ENCODE measurements at places on chromosomes 5 and 9. TPM values are rescaled to one million over a fixed set of nuclear protein-coding genes. Genes with fewer than 3 reads are reported as not detected.

DNA sequence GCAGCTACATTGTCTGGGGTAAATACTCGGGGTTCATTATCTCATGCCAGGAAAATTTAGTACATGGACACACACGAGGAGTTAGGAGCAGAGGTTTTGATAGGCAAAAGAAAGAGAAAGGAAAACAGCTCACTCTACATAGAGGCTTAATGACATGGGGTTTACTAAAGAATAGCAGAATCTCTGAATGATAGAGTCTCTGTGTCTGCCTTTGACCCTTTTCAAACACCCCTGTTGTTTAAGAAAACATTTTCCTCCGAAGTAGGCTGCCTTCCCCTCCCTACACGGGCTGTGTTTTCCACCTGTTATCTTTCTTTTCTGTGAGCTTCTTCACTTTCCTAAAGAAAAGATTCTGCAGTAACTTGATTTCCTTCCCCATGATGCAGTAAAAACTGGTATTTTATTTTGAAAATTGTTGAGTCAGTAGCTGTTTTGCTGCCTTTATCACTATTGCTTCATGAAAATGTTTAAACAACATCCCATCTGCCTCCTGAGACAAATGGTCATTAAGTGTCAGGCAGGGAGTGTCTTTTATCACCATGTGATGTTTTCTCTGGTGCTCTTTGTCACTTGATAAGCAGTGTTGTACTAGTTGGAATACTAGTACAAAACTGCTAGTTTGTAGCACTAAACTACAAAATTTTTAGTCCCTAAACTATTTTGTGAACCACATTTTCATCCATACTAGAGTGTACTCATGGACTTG, 76.6 kb downstream of the PPIC start:
- no peak for ATAC-seq

GRCh38 chr9:16715404-16715803, 155.1 kb downstream of the BNC2 start:
- ATAC-seq, result no peak

MAMDC2 gene
- not detected for total RNA-seq

- no peak for ATAC-seq
Measured at GRCh38 chr5:78269088-78269703, 25.3 kb downstream of the AP3B1 start.

DNA sequence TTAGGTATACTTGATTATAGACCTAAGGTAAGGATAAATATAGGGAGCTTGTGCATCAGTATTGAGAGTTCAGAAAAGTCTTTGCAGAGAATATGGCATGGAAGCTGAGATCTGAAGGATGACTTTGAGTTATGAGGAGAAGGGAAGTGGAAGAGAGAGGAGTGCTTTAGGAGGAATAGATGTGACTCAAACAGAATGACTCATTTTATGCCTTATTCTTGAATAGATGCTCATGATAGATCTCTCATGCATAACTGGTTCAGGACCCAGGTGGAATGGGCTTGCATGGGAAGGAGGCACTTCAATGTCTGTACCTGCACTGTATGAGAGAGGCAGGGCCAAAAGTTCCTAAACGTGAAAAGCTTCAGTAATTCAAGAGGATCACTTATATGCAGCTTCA, 103.3 kb downstream of the CWC27 start:
- no peak for ATAC-seq

DNA sequence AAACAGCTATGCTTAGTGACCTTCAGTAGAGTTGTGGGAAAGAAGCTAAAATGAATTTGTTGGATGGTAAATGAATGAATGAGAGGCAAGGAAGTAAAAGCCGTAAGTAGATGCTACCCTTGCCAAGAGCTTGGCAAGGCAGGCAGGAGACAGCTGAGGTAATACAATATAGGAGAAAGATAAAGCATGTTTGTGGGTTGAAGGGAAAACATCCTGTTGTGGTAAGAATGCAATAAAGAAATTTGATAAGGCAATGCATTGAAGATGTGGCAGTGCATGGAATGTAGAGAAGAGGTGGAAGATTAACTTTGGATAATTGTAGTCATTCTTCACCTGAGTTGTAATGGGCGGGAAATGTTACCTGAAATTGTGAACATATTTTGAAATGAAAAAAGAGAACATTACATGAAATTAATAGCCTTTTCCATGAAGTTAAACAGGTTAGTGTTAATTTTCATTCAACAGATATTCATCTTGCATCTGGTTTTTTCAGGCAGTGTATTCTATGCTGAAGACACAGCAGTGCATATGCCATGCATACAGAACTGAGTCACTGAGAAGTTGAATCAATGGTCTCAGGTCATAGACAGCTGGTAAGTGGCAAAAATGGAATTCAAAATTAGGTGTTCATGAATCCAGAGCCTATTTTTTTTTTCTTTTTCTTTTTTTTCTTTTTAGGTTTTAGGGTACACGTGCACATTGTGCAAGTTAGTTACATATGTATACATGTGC, 43.4 kb upstream of the SPINK5 start:
- no peak for ATAC-seq

DNA sequence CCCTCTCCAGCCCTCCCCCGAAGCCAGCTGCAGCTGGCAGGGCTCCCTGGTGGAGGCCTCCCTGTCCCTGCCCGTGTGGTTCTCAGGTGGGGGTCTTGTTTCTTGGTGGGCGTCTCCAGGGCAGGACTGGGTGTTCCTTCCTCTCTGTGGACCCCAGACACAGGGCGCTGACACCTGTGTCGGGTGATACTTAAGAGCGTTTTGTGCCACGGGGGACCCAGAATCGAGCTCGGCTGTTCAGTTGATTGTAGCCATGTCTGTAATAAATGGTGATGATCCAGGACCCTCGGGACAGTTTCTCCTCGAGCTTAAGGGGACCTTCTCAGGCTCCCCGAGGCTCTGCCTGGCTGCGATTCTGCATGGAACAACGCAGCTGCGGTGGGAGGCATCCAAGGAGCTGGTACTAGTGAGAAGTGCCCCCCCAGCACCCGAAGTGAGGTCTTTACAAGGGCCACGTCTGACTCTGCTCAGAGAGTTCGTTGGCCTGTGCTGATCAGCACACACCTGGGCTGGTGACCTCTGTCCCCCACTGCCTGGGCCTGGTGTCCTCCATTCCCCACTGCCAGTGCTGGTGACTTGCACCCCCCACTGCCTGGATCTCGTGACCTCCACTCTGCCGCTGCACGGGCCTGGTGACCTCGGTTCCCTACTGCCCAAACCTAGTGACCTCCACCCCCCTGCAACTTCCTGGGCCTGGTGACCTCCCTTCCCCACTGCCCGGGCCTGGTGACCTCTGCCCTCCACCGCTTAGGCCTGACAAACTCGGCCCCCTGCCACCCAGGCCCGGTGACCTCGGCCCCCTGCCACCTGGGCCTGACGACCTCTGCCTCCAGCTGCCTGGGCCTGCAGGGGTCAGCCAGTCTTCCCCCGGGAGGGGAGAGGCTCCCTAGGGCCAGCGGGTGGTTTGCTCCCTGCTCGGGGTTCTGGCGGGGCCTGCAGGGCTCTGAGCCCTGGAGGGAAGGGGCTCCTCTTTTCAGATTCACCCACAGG, 36.0 kb downstream of the NDUFS6 start:
- no peak for ATAC-seq

TYRP1 gene
- total RNA-seq, result not detected

- no peak for ATAC-seq
Measured at GRCh38 chr9:34989946-34990635, 546 bp downstream of the DNAJB5 start.

- ATAC-seq, result no peak
Measured at GRCh38 chr5:1133108-1133507, 21.2 kb upstream of the SLC12A7 start.

SELENOP gene
- total RNA-seq, result not detected

NPR3 gene
- total RNA-seq, result 0.66 TPM

SLC4A9 gene
- total RNA-seq, result 0.26 TPM

CSF2 gene
- total RNA-seq, result 14.6 TPM

SLC25A2 gene
- total RNA-seq, result 0.42 TPM

GRCh38 chr5:107154593-107154992, 516.1 kb downstream of the EFNA5 start:
- ATAC-seq, result no peak

DNA sequence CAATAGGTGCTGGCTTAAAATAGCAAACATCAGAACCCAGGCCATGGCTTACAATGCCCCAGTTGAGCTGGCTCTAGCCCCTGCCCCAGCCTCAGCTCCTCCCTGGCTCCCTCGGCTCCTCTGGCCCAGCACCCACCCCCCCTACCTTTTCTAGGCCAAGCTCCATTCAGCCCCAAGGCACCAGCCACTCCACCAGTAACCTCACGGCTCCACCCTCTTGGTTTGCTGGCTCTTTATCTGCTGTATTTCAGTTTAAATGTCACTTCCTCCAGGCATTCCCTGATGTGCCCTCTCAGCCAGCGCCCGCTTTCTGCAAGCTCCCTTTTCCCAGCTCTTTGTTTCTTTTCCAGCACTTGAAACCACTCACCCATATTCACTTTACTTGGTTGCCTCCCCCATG, 10.6 kb downstream of the C1QTNF2 start:
- ATAC-seq, result no peak

- ATAC-seq, result no peak
Measured at GRCh38 chr5:154844809-154845208, 5.6 kb downstream of the FAXDC2 start.

BHMT2 gene
- not detected for total RNA-seq

EDIL3 gene
- total RNA-seq, result not detected

DNA sequence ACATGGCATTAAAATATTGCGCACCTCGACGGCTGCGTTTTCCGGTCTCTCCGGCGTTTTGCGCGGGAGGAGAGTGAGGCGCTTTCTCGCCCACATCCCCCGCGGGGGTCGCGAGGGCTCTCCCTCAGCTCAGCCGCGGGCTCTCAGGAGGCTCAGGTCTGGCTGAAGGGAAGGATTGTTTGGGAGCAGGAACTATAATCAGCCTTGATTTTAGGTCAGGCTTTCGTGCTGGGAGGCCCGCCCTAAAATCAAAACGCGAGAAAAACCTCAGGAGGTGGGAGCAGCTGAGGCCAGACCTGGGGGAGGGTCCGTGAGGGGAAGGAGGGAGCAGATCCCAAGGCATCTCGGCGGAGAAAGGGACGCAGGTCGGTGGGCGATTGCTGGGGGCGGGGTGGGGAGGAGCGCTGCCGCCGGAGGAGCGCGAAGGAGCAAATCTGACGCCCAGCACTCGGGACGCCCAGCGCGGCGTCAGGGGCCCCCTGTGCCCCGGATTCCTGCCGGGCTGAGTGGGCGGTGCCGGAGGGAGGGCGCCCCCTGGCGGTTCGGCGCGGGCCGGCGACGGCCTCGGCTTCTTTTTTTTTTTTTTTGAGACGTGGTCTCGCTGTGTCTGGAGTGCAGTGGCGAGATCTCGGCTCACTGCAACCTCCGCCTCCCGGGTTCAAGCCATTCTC, 18.7 kb upstream of the RNF130 start:
- ATAC-seq, result peak; percentile 90

GRCh38 chr9:20236676-20237075, 385.6 kb downstream of the MLLT3 start:
- no peak for ATAC-seq

DNA sequence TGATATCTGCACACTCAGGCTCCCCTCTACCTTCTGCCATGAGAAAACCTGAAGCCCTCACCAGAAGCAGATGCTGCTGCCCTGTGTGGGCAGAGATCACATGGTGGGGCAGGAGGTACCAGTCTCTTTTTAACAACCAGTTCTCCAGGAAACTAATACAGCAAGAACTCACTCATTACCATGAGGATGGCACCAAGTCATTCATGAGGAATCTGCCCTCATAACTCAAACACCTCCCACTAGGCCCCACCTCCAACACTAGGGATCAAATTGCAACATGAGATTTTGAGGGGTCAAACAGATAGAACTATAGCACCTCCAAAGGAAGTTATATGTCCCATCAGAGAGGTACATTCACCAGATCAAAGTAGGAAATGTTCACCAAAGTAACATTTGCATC, 136.3 kb upstream of the SHB start:
- no peak for ATAC-seq

DNA sequence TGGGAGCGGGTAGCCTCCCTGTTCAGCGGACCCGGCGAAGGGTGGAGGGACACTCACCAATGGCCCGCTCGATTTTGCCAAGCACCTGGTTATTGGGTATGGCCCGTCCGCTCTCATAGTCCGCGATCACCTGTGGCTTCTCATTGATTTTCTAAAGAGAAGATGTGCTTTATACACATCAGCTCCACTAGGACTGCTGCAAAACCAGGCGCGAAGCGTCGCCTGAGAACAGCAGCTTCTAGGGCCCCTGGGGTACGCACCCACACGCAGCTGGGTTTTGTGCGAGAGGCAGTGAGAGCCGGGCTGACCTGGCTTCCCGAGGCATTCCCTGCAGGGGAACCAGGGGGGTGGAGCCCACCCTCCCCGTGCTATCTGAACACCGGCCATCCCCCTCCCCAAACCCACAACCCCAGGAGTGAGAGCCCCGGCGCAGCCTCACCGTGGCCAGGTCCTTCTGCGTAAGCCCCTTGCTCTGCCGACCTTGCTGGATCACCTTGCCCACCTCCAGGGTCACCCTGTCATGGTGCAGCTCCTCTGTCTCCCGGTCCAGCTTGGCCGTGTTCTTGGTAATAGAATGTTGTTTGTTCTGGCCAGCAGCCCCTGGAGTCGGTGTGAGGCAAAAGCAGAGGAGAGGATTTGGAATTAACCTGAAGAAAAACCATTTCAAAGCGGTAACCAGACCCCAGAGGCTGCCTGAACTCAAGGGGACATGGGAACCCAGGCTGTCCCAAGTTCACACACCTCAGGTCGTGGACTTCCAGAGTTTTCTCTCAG, 3.1 kb downstream of the EDF1 start:
- ATAC-seq, result no peak

ARSI gene
- total RNA-seq, result not detected

DNA sequence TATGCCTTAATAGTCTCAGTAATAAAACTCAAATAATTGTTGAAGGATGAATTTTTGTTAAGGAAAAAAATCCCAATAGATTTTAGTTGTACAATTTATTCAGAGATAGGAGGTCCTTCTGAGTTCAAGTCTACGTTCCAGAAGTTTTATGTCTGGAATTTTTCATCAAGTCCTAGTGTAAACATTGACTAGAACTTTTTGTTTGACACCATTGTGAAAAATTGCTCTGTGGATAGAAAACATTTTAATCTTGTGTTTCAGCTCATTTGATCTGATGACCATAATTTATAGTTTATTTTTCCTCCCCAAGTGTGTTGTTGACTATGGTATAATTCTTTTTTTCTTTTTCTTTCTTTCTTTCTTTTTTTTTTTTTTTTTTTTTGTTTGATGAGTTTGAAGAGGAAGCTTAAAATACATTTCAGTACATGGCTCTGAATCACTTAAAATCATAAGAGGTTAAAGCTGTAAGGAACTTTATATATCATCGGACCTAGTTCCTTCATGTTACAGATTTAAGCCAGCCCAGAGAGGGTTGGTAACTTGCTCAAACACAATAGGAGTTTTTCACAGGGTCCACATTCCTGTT, 20.7 kb downstream of the ITGA1 start:
- no peak for ATAC-seq

SVEP1 gene
- total RNA-seq, result 0.11 TPM

All from activated T-helper 17 cell treated with anti-CD3 and anti-CD28 coated beads, Interleukin-2, amount 50 U/mL, for 72 hours (primary cell).